ENCODE measurements at places on chromosomes 13 and 19.

DNA sequence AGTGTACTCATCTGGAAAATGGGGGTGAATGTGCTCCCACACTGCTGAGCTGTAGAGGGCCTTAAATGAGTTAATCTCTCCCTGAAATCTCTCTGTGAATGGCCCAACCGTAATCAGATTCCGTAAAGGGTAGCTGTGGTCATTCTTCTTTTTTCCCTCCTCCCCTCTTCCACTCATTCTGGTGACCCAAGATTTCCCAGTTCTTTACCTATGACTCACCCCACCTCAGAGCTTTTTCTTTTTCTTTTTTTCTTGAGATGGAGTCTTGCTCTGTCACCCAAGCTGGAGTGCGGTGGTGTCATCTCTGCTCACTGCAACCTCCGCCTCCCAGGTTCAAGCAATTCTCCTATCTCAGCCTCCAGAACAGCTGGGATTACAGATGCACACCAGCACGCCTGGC, 33.3 kb upstream of the MUC16 start:
- no peak for DNase-seq

GRCh38 chr13:29472332-29472961, 123.0 kb downstream of the SLC7A1 start:
- no peak for DNase-seq

DNA sequence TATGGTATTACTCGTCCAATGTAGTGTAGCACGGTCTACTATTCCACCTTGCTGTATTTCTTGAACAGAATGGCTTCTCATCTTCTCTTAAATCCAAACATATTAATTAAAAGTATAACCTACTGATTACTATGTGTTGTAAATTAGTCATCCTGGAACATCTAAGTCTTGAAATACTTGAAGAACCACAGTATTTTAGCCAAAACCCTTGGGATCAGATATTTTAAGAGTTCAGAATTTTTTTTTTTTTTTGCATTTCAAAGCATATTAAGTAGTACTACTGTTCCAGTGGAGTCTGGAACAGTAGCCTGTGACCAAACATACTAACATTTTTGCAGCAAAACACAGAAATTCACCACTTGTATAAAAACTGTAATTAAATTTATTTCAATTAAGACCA, 30.1 kb downstream of the ZC3H13 start:
- no peak for DNase-seq

DNA sequence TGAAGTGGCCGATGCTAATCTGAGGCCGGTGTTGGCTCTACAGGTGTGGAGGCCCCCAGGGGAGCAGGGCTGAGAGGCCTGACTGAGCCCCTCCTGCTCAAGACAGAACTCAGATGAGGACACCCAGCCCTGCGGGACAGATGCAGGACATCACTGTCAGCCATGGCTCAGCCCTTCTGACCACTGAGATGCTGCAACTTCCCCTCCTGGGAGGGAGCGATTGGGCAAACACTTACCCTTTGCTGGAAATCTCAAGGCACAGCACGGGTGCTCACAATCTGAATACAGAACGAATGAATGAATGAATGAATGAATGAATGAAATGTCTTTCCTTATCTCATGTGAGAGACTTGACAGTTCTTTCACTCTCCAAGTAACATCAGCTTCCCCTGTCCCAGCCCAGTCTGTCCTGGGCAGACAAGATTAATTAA, 3.5 kb upstream of the SIGLEC7 start:
- DNase-seq: no peak

DNA sequence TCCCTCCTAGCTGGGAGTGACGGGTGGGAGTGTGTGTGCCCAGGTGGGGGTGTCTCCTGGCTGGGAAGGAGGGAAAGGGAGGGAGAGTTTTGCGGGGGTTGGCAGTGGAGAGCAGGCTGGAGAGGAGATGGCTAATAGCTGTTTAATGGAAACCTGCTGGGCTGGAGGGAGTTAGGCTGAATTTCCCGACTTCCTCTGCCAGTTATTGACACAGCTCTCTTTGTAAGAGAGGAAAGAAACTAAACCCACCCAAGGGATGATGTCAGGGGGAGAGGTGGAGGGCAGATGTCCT, 10.2 kb upstream of the ILF3 start:
- DNase-seq: no peak

DNA sequence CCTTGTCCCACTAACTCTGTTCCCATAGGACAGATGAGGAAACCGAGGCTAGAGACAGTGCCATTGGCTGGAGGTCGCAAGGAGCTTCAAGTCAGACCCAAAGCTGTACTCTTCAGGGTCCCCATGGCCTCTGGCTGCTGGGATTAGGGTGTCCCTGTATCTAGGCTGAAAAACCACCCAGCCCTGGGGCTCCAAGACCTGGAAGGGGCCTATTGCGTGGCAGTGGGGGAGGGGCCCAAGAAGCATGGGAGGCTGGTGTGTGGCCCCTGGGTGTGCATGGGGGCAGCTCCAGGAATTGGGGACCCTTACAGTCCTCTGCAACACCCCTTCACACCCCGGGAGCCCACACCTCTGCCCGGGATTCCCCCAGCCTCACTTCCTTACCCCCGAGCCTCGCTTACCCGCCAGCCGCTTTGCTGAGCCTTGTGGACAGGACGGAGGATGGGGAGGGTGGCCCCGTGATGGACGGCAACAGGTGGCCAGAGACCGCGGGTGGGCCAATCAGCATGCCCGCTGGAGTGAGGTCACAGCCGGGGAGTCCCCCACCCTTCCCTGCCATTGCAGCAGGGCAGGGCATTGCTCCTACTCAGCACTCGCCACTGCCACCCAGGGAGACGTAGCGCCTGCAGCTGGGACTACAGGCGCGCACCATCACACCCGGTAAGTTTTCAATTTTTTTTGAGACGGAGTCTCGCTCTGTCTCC, at the start of gene JSRP1:
TSS of gene JSRP1 (minus strand) at position 436 of the 704 bp plus-strand sequence. CDS start 1,103 bp downstream, outside the sequence.
- no peak for DNase-seq

GRCh38 chr13:50596776-50597203, 246.7 kb downstream of the DLEU7 start:
- DNase-seq: no peak

DNA sequence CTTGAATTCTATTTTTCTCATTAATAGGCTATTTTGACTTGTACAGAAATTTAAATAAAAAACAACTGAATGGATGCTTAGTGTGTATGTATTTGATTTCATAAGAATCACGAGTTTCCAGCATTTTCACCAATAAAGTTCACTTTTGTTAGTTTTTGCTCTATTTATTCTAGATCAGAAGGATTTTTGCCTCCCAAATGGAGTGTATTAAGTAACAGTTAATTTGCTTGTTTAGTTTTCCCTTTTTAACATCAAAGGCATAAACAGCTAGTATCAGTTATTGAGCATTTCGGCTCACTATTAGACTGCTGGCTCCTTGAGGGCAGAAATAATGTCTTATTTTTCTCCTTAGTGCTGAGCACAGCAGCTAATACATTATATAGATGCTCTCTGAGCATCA, 414.1 kb downstream of the FGF9 start:
- DNase-seq: no peak

- no peak for DNase-seq
Measured at GRCh38 chr13:83503424-83503823, 378.9 kb downstream of the SLITRK1 start.

DNA sequence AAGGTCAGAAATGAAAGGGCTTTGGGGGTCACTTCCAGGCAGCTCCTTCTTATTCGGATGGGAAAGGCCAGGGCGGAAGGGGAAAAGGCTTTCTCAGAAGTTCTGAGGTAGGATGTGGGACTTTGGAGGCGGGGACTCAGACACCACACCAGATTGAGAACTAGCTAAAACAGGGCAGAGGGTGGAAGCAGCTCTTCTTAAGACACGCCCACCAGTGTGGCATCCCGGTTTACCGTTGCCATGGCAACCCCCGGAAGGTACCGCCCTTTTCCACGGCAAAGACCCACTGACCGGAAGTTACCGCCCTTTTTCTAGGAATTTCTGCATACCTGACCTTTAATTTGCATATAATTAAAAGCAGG, 3.8 kb upstream of the LILRA5 start:
- no peak for DNase-seq

DNA sequence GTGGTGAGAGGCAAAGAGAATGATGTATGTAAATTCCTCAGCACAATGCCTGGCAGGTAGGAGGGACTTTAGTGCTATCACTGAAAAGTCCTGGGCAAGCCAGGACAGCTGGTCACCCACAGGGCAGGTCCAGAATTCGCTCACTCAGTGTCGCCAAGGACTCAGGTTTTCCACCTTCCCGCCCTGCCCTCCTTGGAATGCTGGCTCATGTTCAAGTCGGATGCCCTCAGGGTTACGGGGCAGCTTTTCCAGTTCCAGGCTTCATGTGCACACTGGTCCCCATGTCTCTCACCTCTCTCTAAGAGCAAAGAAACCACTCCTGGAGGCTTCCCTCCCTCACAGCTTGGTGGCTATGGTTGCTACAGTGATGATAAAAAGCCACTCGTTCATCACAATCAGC, 24.8 kb upstream of the NAXD start:
- DNase-seq: no peak

GRCh38 chr13:100984085-100984705, 309.6 kb upstream of the TMTC4 start:
- DNase-seq: no peak

DNA sequence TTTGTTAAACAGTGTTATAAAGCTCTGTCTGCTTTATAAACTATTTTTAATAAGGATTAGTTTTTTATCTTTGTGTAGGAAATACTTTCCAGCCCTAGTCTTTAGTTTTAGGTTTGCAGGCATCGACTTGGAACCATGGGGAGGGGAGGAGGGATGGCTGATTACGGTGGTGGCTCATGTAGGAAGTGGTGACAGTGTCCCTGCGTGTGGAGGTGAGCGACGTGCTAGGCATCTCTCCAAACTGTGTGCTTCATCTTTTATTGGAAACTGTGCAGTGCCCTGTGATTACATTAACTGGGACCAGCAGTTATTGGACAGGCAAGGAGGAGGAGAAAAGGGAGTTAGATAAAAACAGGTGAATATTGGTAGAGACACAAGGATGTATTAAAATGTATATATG, 203.8 kb downstream of the ATP8A2 start:
- no peak for DNase-seq

GRCh38 chr19:58117841-58118575, 20.0 kb upstream of the ZSCAN18 start:
- DNase-seq: no peak

DNA sequence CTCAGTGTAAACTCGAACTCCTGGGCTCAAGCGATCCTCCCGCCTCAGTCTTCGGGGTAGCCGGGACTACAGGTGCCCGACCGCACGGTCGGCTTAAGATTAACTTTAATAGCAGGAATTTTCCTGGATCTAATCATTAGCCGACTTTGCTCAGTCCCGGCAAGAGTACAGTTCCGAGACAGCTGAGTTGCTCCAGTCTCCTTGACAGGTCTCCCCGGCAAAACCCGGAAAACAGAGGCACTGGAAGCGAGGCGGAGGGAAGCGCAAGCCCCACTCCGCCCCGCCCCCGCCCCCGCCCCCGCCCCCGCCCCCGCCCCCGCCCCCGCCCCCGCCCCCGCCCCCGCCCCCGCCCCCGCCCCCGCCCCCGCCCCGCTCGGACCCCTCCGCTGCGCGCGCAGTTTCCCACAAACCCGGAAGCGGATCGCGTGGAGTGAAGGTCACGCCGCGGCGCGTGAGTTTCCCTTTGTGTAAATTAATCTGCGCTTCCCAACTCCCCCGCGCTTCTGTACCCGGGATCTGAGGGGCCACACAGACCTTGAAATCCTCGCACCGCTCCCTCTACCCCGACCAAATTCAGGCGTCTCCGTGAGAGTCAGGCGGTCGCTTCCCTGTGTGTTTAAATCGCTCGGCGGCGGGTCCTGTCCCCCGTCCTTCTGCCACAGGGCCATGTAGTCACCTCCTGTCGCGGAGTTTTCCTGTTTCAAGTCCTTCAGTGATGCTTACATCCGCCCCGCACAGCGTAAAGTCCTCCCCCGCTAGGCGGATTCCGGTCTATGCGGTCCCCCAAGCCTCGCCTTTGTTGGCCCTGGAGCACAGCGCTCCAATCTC, at the start of gene ZNF480:
TSS of gene ZNF480 (plus strand) at position 397 of the 828 bp plus-strand sequence. CDS start 3,244 bp downstream, outside the sequence.
- DNase-seq: no peak

- DNase-seq: no peak
Measured at GRCh38 chr19:33432015-33432414, 58.5 kb downstream of the CEBPG start.

GRCh38 chr13:97753942-97754670, 199.4 kb upstream of the IPO5 start:
- no peak for DNase-seq

- no peak for DNase-seq
Measured at GRCh38 chr13:102460806-102461205, 59.0 kb upstream of the FGF14 start.

- no peak for DNase-seq
Measured at GRCh38 chr19:310781-311496, 19.7 kb upstream of the PLPP2 start.

DNA sequence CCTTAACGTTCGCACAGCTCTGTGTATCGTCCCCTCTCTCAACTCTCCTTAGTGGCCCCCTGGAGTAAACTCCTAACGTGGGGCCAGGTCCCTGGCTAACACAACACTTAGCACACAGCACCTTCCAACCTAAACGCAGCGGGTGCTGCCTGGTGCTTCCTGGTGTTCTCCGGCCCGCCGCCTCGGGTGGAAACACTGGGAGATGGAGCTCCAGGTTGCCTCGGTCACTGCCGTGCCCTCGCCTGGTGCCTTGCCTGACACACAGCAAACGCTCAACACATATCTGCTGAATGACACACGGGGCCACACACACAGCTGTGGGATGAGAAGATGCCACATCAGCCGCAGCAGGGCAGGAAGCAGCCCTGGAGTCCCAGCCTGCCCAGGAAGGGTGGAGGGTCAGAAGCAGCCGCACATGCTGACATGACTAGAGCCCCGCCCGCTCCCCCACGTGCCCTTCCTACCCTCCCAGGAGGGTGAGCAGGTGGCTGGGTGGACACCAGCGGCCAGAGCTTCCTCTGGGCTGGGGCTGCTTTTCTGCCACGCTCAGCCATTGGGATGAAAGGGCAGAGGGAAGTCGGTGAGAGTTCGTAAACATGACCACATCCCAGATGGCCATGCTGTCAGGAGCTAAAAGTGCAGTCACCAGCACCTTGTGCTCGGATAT, 6.6 kb downstream of the PEPD start:
- no peak for DNase-seq

GRCh38 chr19:51514866-51515481, 13.4 kb upstream of the SIGLEC12 start:
- no peak for DNase-seq

- no peak for DNase-seq
Measured at GRCh38 chr13:62287764-62288163, 872.1 kb upstream of the PCDH20 start.

GRCh38 chr19:10420444-10421239, at the start of gene PDE4A:
Gene PDE4A, plus strand, starts transcription at chr19:10420538. Its CDS starts 227 bp downstream, at chr19:10420765.
- DNase-seq: no peak

DNA sequence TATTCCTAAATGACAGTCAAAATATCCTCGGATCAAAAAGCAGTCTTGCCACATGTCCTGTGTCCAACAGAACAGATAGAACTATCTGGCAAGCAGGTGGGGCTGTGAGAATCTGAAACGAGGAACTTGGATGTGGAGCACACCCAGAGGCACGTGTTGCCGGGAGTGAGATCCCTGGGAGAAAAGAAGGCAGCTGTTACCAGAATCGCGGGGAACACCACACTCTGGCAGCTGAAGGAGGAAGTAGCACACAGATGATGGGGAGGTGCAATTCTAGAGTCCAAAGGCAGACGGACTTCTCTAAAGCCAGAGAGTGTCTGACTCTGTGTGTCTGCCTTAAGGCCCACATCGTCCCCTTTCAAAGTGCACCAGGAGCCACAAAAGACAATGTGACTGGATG, 22.3 kb downstream of the SLC7A1 start:
- DNase-seq: no peak
